AG10803 (cell line): ENCODE measurements at places on chromosomes 11 and 22.

DNA sequence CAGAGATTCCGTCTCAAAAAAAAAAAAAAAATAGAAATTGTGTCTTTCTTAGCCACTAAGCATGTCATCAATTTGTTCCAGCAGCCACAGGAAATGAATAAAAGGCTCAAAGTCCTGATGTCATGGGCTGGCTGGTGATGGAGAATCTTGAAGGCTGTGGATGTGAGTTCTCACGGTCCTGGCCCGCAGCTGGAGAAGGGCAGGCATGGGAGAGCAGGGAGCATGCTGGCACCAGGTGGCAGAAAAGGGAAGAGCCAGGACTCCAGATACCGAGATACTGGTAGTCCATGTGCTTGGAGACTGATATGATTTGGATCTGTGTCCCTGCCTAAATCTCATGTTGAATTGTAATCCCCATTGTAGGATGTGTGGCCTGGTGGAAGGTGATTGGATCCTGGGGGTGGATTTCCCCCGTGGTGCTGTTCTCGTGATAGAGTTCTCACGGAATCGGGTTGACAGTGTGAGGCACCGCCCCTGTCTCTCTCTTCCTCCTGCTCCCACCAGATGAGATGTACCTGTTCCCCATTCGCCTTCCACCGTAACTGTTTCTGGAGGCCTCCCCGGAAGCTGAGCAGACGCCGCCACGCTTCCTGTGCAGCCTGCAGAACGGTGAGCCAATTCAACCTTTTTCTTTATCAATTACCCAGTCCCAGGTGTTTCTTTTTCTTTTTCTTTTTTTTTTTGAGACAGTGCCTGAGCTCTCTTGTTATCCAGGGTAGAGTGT is 18.1 kb downstream of the MRGPRD start:
- peak; percentile 43 for DNase-seq

- no peak for DNase-seq
Measured at GRCh38 chr11:90286640-90287039, 63.8 kb upstream of the CHORDC1 start.

- no peak for DNase-seq
Measured at GRCh38 chr11:124475265-124475664, 29.8 kb upstream of the OR8B8 start.

- no peak for DNase-seq
Measured at GRCh38 chr11:36019005-36019596, 75.2 kb downstream of the LDLRAD3 start.

DNA sequence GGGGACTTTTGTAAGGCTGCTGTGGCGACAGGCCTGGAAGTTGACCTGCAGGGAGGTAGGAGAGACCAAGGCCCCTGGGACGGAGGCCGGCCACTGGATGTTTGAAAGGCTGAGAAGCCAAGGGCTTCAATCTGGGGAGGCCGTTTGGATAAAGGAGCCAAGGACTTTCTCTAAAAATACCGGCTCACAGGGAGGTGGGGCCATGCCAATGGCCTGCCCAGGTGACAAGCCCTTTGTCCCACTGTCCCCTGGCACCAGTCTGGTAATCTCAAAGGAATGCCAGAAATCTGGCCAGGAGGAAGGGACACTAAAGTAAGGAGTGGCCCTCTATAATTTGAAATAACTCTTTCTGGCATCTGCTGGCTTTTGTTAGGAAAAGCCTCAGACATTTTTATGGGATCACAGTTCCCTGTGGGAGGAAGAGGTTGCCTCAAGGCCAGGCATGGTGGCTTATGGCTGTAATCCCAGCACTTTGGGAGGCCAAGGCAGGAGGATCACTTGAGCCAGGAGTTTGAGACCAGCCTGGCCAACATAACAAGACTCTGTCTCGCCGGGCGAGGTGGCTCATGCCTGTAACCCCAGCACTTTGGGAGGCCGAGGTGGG is 1.9 kb upstream of the CHKA start:
- DNase-seq, result no peak

GRCh38 chr11:5069272-5069671 is at the start of gene OR52E1:
TSS of gene OR52E1 (plus strand) at chr11:5069572.
- no peak for DNase-seq

GRCh38 chr11:117603932-117604331 is 193.1 kb downstream of the DSCAML1 start:
- DNase-seq, result no peak

DNA sequence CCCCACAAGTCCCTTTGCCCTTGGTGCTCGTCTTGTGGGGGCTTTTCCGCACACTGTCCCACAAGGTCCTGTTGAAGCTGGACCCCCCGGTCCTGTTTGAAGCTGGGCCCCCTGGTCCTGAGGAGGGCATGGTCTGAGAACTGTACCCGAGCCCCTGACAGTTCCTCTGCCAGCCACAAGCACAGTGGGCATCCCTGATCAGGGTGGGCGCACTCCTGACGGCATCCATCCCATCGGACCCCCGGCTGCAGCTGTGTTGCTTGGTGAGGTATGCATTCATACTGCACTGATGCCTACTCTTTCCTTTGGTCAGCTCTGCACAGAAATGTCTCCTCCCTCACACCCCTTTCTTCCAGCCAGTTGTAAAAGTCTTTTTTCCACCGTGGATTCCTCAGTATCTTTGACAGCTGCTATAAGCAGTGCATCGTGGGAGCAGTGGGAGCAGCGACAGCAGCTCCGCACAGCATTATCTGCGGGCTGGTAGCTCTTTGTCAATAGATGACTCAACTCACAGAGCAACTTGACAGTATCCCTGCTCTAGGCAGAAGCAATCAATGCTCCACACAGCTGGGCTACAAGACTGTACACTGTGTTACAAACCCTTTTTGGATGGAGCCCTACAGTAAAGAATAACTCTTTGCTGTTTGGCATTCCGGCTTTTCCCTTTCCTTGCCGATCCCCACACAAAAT is 1030.8 kb upstream of the CCDC90B start:
- peak; percentile 34 for DNase-seq

DNA sequence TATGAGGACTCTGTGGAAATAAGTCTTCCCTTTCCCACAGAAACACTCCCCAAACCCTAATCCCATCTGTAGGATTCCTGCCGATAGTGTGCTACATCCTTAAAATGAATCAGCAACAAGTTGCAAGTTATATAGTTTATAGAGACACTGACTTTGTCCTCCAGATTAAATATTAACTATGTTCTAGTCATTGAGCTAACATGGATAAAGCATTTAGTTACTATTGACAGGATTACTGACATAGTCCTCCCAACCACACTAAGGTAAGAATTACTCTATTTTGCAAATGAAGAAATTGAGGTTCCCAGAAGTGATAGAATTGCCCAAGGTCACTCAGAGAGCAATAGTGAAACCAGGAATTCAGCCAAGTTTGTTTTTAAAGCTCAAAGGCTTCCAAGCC is 1.9 kb downstream of the OR52M1 start:
- no peak for DNase-seq

GRCh38 chr22:44850946-44851345 is 98.6 kb downstream of the ARHGAP8 start:
- DNase-seq, result no peak

DNA sequence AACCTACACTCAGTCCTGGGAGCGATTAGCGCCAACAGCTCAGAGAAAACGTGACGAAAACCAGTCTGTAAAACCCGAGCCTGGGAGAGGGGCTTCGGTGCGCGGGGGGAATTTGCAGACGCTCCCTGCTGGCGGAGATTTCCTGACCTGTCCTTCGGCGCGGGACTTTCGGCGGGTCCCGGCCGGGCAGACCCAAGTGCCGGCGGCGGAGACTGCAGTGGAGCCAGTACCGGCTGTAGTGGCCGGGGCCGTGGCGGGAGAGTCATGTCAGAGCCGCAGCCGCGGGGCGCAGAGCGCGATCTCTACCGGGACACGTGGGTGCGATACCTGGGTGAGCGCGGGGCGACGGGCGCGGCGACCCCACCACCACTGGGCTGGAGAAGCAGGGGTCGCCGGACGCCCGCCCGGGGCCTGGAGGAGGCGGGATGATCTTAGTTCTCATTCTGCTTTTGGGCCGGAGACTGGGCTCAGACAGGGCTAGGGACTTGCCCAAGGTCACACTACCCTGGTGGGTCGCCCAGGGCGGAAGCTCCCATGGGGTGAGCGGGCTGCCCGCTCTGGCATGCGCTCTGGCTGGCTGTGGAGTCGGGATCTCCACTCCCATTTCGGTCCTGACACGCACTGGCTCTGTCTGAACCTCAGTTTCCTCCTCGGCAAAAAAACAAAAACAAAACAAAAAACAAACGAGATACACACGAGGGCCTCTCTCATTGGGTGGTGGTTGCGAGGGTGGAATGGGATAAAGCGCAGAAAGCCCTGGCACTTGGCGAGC is at the start of gene MTFP1:
TSS of gene MTFP1 (plus strand) at position 153 of the 772 bp plus-strand sequence. CDS start at position 265, 112 bp downstream.
- DNase-seq, result peak; percentile 56

DNA sequence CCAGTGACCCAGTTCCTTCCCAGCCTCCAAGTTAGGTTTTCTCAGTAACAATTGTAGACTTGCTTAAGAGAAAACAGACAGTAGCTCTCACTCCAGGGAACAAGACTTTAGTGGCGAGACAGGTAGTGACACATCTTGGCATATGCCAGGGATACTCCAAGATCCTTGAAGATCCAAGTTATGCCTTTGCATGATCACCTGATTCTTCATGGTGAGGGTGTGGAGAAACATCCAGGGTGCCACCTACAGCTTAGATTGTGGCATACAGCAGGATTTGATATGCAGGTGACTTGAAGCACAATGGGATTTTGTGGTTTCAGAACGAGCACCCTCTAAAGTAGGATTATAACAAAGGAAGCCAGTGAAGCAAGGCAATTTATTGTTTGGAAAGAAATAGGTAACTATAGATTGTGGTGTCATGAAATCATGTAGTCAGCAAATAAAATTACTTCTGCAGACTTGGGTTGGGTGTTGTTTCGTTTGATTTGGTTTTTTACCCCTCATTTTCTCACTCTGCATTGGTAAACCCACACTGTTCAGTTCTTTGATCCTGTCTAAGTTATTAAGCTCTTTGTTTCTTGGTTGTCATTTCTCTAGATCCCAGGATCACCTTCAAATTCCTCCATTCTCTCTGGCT is 9.2 kb downstream of the POU2AF3 start:
- no peak for DNase-seq

DNA sequence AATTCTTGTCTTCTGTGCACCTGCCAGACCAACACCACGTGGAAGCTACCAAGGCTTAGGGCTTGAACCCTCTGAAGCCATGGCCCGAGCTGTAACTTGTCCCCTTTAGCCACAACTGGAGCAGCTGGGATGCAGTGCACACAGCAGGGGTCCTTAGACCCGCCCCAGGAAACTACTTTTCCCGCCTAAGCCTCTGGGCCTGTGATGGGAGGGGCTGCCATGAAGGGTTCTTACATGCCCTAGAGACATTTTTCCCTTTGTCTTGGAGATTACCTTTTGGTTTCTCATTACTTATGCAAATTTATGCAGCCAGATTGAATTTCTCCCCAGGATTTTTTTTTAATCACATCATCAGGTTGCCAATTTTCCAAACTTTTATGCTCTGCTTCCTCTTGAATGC is 9.7 kb downstream of the PATE3 start:
- no peak for DNase-seq

DNA sequence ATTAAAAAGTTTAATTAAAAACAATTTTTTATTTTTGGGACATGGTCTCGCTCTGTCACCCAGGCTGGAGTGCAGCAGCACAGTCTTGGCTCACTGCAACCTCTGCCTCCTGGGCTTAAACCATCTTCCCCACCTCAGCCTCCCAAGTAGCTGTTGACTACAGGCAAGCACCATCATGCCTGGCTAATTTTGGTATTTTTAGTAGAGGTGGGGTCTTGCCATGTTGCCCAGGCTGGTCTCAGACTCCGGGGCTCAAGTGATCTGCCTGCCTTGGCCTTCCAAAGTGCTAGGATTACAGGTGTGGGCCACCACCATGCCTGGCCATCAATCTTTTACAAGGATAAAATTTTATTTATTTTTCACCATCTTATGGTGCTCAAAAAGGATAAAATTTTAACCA is 43.3 kb upstream of the PHOX2A start:
- no peak for DNase-seq

GRCh38 chr22:29740216-29740615 is 20.4 kb downstream of the CABP7 start:
- DNase-seq, result no peak

- DNase-seq, result peak; percentile 66
Measured at GRCh38 chr11:96213500-96213899, 129.5 kb downstream of the MAML2 start.

GRCh38 chr11:46900091-46900746 is 18.1 kb downstream of the LRP4 start:
- no peak for DNase-seq

DNA sequence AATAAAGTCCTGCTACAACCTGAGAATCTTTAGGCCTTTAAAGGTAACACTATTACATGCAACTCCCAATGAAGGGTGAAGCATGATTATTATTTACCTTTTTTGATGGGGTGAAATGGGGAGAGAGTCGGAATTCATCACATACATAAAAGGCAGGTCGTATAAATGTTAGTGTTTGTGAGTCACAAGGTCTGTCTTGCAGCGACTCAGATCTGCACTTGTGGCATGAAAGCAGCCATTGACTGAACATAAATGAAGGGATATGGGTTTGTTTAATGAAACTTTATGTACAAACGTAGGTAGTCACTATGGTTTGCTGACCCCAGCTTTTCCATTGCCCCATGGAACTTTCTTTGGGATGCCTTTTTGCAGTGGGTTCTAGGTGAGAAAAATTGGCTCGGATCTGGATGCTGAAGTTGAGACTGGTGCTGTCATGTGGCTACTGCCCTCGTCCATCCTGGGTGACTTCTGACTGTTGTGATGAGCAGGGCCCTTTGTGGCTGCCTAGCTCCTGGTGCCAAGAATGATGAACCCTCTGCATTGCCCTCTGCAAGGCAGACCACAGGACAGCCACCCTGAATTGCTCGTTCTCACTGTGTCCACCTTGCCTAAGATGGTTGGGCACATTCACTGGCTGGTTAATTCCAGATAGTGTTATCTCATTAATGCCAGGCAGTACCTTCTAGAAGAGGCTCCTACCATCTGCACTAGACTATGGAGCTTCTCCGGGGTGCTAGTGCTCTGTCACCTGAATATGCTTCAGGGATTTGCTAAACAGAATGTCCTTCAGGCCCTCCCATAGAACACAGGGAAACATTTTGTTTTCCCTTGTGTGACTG is 11.3 kb downstream of the GGTLC2 start:
- no peak for DNase-seq

- DNase-seq, result no peak
Measured at GRCh38 chr11:66476173-66476840, 3.9 kb upstream of the DPP3 start.

- DNase-seq, result no peak
Measured at GRCh38 chr11:121571506-121571905, 118.7 kb upstream of the SORL1-AS1 start.

DNA sequence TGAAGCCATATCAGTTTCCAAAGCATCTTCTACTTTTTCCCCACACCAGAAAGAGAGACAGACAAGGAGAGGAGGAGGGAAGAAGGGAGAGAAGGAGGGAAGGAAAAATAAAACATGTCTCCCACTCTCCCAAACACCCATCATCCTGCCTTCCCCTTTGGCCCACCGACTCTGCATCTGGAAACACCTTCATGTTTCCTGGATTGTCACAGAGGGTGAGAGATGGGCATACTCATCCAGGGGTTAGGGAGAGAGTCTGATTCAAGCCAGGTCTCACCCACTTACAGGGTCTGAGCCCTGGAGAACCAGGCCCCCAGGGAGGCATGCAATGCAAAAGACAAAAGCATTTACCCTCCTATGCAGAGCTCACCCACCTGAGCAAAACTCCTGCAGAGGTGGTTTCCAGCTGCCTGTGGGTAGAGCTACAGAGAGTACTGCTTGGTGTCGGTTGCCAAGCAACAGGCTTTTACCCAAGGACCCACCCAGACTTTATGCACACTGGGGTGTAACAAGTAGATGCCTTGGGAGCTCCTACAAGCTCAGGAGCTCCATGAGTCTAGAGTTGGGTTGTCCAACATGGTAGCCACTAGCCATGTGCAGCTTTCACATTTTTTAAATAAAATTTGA is 33.4 kb downstream of the MN1 start:
- DNase-seq, result no peak

GRCh38 chr11:2443881-2444820 is at the start of gene TRPM5:
TSS of gene TRPM5 (minus strand) at chr11:2444514. CDS start at chr11:2423036, 21,478 bp downstream.
- no peak for DNase-seq

- DNase-seq, result no peak
Measured at GRCh38 chr11:77967753-77968152, 26.7 kb downstream of the INTS4 start.
